ENCODE measurements at places on chromosomes 5 and 9. TPM values are rescaled to one million over a fixed set of nuclear protein-coding genes. Genes with fewer than 3 reads are reported as not detected.

DNA sequence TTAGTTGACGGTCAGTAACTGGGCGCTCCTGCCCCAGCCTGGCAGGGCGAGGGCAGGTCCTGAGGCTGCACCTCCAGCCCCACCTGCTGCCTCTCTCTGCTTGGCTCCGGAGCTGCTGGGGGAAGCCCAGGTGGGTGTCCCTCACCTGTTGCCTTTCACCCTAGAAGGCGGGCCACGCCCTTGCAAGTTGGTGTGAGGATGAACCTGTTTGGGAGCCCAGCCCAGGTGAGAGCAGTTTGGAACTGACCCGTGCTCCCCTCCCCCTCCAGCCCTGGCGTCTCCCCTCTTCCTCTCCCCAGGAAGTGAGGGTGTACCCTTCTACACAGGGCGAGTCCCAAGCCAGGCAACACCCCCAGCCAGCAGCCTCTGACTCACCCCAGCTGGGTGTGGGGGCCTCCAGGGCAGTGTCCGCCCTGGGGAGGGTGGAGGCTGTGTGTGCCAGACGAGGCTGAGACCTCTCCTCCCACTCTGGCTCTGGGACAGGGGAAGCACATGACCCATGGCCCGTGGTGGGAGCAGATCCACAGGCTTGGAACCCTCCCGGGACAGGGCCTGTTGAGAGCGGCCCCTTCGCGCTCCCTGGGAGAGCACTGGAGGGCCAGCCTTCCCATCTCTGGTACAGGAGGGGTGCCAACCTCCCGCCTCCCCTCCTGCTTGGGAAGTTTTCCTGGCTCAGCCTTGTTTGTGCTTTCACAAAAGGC lies 10.4 kb downstream of the LRRC8A start:
- peak; percentile 74 for DNase-seq

- DNase-seq: no peak
Observed at GRCh38 chr9:77872863-77873262, 158.7 kb downstream of the GNAQ start.

DNA sequence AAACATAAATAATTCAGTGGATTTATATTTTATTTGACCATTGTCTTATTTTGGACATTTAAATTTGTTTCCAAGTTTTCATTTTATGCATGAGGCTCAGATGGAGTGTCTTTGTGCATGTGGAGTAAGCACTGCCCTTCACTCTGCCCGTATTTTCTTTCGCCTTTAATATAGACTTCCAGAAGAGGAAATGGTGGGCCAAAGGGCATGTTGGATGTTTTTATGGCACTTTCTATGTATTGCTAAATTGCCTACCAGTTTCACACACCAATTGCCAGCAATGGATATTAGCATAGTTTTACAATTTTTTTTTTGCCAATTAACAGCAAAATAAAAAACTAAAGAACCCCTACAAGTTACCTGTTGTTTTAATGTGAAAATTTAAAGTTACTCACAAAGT lies 38.4 kb downstream of the ZSWIM6 start:
- no peak for DNase-seq

DNA sequence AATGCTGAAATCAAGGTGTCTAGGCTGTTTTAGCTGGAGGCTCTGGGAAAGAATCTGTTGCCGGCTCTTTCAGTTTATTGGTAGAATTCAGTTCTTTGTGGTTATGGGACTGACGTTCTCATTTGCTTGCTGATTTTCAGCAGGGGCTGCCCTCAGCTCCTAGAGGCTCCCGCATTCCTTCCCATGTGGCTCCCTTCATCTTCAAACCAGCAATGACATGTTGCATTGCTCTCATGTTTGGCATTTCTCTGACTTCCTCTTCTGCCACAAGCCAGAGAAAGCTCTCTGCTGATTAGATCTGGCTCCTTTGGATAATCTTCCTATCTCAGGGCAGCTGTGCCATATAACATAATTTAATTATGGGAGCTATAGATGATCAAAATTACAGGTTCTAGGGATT lies 360.3 kb downstream of the LRRC70 start:
- DNase-seq: no peak

- no peak for DNase-seq
Observed at GRCh38 chr5:91598216-91598615, 215.1 kb upstream of the ARRDC3 start.

DNA sequence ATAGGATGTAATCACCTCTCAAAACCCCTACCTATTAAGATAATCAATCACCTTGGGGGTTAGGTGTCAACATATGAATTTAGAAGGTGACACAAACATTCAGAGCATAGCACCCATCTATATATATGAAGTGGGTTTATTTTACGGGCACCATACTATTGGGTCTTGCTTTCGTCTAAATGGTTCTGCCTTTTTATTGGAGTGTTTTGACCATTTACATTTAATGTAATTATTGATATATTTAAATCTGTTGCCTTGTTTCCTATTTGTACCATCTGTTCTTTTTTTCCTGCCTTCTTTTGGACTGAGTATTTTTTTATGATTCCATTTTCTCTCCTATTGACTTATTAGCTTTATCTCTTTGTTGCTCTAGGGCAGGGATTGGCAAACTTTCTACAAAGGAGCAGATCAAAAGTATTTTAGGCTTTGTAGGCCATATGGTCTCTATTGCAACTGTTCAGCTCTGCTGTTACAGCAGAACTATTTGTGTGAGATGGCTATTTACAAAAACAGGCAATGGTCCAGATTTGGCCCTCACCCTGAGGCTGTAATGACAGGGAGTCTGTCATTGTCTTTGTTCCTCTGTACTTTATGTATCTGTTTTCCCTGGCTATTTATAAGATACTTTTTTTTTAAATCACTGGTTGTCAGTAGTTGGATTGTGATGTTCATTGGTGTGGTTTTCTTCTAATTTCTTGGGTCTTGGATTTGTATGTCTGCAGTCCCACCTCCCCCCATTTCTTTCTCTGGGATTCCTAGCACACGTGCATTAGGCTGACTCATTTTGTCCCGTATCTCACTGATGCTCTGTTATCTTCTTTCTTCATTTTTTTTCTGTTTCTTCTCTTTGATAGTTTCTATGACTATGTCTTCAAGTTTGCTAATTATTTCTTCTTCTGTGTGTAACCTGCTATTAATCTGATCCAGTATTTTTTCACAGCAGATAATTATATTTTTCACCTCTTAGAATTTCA lies 127.1 kb downstream of the DAB2IP start:
- no peak for DNase-seq

DNA sequence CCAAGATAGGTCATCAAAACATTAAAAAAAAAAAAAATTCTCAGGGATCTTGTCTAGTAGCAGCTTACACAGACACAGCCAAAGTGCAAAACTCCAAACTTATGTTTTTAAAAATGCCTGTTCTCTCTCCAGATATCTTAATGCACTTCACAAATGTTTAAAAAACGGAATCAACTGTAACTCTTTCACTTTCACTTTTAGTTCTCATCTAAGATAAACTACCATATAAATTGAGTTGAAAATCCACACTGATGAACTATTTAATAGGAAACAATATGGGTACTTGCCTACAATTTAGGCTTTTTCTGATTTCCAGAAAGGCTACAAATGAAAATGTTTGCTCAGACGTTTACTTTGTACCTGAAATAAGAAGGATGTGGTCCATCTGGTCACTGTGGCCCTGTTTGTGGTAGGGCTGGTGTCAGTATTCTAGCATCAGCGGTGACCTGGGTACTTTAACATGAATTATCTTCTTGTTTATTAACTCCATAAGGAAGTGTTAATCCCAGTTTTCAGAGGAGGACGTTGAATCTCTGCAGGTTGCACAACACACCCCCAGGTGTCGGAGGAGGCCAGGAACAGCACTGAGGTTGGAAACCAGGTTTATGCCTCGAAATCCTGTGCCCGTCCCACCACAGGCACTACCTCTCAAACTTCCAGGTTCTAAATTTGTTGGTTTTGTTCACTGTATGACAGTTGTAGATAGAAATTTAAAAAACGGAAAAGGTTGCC lies 13.3 kb upstream of the LPCAT1 start:
- no peak for DNase-seq

DNA sequence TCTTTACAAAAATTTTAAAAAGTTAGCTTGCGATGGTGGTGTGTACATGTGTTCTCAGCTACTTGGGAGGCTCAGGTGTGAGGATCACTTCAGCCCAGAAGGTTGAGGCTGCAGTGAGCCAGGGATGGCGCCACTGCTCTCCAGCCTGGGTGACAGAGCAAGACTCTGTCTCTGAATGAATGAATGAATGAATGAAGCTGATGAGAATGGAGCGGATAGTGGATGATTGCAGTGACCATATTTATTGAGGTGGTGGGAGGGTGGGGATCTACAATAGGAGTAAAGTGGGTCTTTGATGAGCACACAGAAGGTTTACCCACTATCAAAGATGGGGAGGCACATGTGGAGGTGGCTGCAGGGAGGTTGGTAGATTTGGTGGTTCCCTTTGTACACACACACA lies 120.2 kb downstream of the AOPEP start:
- no peak for DNase-seq

GRCh38 chr5:20537911-20538703 lies 550.1 kb upstream of the CDH18 start:
- no peak for DNase-seq

DNA sequence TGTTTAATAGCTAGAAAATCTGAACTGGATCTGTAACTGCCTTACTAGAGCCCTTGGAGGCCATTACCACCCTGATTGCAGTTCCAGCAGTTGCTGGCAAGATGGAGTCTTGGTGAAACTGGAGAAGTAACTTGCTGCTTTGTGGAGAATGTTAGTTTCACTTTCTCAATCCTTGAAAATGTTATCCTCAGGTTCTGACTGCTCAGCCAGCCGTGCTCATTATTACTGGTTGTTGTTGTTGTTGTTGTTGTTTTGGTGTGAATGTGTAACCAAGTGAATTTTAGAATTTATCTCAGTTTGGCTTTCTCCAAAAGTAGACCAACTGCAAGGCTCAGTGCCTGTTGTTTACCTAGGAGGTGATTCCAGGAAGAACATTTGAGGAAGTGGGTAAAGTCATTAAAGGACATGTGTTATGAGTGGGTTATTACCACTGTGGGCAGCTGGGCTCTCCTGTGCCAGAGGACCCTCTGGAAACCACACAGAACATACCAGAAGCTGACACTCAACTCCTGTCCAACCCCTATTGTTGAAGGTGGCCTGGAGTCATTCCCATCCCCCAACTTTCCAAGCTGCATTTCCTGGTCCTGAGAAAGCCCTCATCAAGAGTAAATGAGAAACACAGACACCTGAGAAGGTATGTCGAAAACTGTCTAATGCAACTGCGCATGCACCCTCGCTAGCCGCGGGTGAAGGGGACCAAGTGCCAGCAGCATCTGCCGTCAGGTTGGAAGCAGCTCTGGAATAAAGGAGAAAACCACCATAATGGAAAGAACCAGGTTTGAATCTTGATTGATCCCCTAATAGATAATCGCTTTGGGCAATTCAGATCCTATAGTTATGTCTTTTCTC lies 111.6 kb downstream of the CMYA5 start:
- no peak for DNase-seq

DNA sequence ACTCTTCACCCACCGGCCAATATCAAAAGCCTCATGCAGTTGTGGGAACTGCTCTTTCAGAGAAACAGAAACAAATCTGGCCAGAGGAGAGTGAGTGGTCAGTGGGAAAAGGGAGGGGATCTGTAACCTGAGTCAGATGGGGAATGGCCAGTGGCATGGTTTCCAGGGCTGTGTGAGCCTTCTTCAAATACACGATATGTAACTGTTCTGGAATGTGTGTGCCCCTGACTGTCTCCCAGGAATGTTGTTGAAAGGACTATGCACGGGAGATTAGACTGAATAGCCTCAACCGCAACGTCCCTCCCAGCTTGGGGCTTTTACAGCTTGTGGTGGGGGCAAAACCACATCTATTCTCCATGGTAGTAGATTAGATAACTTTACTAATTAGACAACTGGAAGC lies 60.8 kb downstream of the SH3TC2 start:
- DNase-seq: no peak

DNA sequence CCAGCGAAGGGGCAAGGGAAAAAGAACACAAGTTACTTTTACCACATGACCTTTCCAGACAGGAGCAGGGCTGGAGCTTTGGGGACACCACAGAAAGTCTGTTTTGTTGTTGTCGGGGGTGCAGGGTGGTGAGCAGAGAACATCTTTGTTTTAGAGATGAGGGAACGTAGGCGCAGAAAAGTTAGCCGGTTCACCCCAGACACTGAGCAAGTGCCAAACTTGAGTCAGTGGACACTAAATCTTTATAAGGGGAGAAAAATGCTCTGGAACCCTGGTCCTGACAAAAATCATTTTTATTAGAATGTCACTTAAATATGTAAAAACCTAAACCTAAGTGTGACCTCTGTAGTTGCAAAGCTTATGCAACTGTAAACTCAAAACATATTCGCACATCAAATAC lies 126.4 kb upstream of the GAS1 start:
- no peak for DNase-seq

DNA sequence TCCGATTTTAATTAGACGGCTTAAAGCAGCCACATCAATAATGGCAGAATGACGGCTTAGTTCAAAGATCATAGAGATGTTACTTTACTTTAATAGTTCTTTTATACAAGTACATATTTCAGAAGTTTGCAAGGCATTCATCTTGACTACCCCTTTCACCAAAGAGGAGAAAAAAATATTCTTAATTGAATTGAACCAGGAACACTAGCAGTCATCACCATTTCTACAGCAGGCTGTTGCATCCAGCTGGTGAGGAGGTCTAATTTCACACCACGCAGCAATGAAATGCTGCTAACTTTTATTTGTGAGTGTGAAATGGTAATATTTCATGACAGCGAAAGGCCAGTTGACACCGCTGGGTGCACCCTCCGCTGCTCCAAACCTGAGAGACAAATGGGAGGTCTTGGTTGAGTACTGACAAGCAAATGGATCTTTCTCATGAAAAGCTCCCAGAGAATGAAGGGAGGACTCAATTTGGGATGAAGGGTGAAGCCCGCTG lies 322.2 kb downstream of the GLIS3 start:
- DNase-seq: no peak

- no peak for DNase-seq
Observed at GRCh38 chr5:175235251-175235960, 208.6 kb downstream of the DRD1 start.

DNA sequence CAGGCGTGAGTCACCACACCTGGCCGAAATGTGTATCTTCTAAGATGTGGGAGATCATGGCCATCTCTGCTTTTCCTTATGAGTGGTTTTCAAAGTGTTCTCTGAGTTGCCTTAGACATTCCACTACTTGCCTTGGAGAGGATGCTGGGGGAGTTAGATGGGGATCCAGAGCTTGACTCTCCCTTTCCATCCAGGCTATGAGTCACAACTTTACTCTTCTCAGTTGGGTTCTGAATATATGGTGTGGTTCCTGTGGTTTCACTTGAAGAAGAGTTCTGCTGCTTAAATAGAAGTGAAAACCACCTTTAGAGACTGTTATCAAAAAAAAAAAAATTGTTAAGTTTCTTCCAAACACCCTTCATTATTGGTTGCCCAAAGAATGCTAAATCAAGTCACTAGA lies 217.6 kb downstream of the ZNF608 start:
- DNase-seq: no peak

GRCh38 chr9:108347463-108348188 lies 508.2 kb downstream of the ACTL7B start:
- DNase-seq: no peak

The CCL27 gene
- total RNA-seq: not detected

The SPARC gene
- 579 TPM for total RNA-seq

The SMC2 gene
- total RNA-seq: 8.4 TPM

The PTGR1 gene
- total RNA-seq: 28.0 TPM

The PCDHGA5 gene
- 14.5 TPM for total RNA-seq

The LPAR1 gene
- 80.2 TPM for total RNA-seq

The ADGRV1 gene
- total RNA-seq: 0.25 TPM

The OCLN gene
- total RNA-seq: 7.4 TPM

Data from omental fat pad (tissue), 4 donors.